Posterior cingulate gyrus (tissue), 11 donors: ENCODE measurements at places on chromosomes 5 and 9.
A peak's percentile ranks its signal among the peaks of the same experiment; 100 is the strongest.

DNA sequence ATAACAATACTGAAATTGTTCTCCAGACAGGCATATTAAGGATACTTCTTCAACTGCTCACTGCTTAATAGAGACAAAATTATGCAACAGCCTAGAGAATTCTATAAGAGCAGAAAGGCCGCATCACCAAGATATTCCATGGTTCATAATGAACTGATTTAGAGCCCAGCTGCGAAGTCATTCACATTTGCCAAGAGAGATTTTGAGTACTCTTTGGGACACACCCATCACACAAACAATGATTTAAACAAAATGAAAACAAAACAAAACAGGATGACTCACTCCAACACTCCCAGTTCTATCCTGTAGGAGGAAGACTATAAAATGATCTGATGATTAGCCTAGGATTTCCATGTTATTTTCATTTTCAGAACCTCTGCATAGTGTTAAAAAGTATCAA is 145.7 kb upstream of the GNA14 start:
- DNase-seq: no peak

DNA sequence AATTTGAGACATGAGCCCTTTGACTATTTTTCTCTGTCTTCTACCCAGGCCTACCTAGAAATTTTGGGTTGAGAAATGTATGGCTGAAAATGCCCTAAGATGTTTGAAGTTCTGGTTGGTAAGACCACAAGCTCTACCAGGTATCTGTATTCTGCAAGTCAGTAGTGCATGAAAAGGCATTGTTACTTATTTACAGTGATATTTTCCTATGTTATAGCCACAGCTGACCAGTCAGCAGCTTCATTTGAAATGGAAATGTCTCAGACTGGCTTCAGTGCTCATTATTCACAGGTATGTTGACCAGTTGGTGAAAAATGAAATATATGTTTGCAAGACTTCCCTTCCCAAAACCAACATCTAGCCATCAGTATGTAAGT is 91.9 kb upstream of the ITGA2 start:
- DNase-seq: no peak

GRCh38 chr9:113529336-113530009 is 65.9 kb downstream of the RGS3 start:
- no peak for DNase-seq

DNA sequence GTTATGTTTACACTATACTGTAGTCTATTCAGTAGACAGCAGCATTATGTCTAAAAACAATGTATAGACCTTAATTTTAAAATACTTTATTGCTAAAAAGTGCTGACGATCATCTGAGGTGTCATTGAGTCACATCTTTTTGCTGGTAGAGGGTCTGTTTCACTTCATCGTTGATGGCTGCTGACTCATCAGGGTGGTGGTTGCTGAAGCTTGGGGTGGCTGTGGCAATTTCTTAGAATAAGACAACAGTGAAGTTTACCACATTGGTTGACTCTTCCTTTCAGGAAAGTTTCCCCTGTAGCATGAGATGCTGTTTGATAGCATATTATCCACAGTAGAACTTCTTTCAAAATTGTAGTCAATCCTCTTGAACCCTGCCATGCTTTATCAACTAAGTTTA is 150.3 kb downstream of the FBXL7 start:
- DNase-seq: no peak

DNA sequence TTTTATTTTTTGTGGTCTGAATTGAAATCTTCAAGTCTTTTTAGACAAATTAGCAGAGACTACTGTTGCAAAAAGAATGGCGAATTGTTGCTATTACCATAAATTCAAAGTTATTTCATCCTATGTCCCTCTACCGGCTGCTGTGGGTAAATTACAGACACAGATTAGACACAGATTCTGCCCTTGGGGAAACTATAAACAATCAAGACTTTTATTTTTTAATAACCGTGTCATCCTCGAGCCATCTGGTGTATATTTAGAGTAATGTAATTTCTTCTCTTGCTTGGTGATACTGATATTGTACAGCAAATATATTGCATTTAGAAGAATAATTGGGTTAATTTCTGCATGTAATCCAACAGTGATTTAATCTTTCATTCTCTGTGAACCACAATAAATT is 228.0 kb upstream of the ADAMTSL1 start:
- no peak for DNase-seq

DNA sequence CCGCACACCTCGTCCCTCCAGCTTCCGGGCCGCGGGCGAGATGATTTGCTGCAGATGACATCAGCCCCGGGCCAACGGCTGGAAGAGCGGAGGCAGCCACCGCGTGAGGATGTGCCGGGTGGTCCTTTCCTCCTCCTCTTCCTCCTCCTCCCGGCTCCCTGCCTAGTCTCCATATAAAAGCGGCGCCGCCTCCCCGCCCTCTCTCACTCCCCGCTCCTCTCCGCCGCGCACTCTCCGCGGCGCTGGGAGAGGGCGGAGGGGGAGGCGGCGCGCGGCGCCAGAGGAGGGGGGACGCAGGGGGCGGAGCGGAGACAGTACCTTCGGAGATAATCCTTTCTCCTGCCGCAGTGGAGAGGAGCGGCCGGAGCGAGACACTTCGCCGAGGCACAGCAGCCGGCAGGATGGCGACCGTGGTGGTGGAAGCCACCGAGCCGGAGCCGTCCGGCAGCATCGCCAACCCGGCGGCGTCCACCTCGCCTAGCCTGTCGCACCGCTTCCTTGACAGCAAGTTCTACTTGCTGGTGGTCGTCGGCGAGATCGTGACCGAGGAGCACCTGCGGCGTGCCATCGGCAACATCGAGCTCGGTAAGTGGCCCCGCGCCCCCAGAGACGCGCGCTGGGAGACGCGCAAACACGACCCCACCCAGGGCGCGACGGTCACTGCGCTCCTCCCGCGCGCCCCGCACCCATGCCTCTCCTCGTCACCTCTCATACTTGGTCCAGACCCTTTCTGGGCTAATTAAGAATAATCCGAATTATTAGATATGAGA is at the start of gene MAP1B:
MAP1B (plus strand) TSS at position 345 of the 770 bp plus-strand sequence; CDS start at position 402, 57 bp downstream.
- DNase-seq: peak; percentile 92

DNA sequence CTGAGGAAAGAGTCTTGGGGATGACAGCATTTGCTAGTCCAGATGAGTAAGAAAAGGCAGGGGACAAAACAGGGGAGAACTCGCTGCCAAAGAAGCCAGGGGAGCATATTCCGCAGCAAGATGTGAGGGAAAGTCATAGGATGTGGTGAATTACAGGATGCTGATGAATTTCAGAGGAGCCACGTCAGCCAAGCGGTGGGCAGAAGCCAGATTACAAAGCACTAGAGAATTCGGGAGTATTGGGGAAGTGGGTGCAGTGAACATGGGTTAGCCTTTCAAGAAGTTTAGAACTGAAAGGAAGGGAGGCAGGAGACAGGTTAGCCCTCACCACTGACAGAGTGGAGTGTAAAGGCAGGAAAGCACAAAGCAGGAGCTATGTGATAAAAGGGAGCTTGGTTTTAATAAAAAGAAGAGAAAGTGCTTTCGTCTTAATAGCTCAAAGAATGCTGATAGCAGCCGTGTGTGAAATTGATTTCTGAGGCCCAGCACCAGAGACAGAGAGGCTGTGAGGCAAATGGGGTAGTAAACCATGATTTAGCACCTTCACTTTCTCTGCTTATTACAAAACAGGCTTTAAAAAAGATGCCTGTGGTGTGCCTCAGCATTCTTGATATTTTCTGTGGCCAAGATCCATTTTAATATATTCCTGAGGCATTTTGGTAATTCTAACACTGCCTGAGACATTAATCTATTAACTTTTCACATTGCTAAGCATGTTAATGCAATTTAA is 16.9 kb downstream of the ADAMTSL1 start:
- DNase-seq: no peak

DNA sequence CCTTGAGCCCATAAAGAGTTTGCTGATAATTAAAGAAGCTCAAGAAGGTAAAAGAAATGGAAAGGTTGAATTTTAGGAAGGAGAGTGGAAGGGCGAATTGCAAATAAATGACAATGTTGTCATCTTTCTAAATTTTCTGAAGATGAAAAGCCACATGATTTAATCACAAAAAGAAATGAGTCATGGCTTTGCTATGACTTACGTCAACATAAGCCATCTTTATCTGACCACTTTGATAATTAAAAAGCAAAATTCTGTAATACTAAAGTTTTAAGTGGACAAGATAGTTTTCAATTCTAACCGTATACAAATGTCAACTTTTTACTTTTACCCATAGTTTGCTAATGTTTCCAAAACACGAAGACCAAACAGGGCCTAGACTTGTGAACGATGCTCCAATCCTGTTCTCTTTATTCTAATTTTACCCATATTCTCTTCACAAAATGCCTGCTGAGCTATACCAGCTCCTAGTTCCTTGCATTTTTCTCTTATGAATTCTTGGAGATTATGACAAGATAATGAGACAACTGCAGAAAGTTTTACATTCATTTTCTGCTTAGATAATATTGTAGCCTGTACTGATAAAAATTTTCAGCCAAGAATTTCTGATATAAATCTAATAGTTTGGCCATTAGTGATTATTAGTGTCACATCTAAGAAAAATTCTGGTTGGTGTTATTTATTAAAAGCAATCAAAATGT is 21.8 kb upstream of the PRUNE2 start:
- no peak for DNase-seq

GRCh38 chr9:72684615-72685014 is 163.2 kb downstream of the TMC1 start:
- DNase-seq: no peak

DNA sequence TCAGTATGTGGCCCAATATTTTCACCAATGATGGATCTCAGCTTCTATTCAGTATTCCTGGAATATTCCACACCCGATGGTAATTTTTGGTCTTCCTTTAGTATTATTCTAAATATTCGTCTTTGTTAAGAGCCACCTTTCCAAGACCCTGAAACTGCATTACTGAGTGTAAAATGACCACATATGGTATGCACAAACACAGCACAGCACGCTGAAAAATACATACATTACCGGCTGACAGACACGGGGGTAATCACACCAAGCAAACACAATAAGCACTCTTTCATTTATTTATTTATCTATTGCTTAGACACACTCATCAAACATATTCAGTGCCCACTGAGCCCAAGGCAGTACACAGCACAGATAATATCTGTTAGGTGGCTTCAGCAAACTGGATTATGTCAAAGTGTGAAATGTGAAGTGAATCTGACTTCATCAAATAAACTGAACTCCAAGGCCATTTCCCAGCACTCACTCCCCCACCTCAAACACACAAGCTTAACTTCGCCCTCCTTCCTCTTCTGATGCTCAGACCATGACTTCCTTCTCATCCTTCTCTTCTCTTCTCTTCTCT is 1637.8 kb upstream of the C9orf72 start:
- DNase-seq: no peak

DNA sequence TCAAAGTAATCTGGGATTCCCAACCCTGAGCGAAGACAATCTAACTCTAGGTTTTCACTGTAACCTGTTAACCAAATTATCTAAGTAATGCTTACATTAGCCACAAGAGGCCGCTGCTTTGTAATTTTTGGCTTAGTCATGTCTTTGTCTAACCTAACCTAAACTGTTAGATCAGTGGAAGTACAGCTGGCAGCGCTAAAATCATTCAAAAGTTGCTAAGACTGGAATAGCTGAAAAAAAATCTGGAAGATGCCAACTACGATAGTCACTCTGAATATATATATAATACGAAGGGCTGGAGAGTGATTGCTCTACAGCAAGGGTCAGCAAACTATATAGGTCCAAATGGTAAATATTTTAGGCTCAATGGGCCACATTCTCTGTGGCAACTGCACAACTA is 60.2 kb downstream of the FBXO38 start:
- no peak for DNase-seq

GRCh38 chr5:61301341-61302199 is 30.5 kb upstream of the ZSWIM6 start:
- no peak for DNase-seq

DNA sequence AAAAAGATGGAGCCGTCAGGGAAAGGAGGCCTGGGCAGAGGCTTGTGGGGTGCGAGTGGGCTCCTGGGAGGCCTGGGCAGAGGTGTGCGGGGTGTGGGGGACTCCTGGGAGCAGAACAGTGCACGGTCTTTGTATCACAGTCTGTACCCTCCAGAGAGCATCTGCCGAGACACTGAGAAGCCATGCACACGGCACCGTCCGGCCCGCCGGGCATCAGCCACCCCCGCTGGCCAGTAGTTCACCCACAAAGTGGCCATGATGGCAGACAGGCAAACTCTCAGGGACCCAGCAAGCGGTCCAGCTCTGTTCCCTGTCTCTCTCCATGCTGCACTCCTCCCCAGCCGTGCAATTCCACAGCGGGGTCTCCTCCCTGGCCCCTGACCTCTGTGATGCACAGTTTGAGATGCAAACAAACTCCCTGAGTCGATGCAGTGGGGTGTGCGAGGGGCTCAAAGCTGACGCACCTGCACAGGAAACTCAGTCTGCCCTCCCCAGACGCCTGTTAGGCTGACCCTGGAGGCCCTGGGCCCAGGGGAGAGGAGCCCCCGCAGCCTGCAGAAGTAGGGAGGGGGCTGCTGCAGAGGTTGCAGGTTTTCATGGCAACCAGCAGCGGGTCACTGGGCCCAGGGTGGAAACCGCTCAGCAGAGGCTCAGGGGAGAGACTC is 9.1 kb upstream of the GPSM1 start:
- DNase-seq: no peak

DNA sequence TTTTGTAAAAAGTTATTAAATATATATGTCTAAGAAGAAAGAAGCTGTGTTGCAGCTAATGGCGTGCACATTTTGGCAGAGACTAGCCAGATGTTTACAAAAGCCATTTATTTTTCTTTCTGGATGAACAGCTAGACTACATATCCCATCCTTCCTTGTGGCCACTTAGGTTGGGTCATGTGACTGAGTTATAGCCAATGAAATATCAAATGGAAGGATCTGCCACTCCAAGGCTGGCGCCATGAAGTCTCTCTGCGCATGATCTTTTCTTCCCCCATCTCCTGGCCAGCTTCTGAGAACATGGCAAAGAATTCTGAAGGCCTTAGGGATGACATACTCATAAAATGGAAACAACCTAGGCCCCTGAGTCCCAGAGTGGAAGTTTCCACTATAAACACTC is 244.2 kb upstream of the DAB2 start:
- no peak for DNase-seq

DNA sequence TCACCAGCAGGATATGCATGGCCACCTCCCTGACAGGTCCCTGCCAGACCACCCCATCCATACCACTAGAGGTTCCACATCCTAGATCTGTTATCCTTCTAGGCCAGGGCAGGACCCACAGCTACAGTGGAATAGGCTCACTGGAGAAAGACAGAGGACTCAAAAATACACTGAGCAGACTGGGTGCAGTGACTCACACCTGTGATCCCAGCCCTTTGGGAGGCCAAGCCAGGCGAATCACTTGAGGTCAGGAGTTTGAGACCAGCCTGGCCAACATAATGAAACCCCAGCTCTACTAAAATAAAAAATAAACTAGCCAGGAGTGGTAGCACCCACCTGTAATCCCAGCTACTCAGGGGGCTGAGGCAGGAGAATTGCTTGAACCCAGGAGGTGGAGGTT is 56.5 kb upstream of the TESK1 start:
- no peak for DNase-seq
